ENCODE measurements at places on chromosomes 2 and 18.

DNA sequence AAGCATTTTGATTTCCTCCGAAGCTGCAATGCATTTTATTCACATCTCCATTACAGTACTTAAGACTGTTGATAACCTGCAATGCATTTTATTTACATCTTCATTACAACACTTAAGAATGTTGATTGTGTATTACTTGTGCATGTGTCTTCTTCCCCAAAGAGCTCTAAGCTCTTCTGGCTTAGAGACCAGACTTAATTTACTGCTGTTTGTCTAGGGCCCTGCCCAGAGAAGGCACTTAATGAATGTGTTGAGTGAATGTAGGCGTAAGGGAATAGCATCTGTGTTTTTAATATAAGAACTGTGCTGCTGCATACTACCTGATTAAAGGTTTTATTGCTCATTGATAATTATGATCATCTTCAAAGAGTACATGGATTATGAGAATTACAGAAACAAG, 295.6 kb downstream of the ZNF385B start:
- no peak for DNase-seq

DNA sequence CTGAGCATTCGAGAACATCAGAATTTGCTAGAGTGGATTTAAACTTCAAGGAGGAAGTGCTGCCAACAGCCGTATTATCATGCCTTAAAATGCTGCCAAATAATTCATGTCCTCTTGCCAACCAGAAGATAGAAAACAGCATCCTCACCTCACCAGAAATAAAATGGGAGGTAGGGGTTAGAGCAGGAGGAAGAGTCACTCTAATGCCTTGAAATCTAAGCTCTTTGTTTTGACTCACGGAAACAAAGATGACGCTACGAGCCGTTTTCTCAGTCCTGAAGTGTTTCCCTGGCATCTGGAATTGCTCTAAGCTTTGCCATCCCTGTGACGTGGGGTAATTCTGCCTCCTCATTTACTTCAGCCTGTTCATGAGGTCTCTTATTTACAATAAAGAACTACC, 97.1 kb downstream of the PRPF40A start:
- no peak for DNase-seq

DNA sequence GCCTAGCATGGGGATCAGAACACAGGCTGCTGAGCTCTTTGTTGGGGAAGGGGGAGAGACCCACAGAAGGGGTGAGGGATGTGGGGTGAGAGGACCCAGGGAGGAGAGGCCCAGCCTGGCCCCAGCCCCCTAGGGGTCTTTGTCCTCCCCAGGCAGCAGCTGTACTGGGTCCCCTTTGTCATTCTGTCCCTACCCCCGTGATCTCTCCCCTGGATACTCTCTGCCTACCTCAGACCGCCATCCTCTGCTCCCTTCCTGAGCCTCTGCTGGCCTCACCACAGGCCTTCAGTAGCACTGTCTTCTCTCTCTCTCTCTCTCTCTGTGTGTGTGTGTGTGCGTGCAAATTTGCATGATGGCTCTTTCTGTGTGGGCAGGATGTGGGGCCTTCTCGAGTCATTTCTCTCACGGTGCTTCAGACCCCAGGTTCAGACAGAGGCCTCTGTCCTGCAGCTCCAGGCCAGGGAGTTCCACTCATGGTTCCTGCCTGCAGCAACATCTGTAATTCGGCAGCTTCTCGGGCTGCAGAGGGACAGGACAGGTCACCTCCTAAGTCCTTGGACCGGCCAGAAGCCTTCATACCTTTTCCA, 1.4 kb downstream of the PSD4 start:
- DNase-seq = no peak

- DNase-seq = no peak
Observed at GRCh38 chr2:163155279-163155883, 316.8 kb upstream of the KCNH7 start.

- DNase-seq = no peak
Observed at GRCh38 chr18:21004726-21005125, 106.9 kb downstream of the ROCK1 start.

- DNase-seq = no peak
Observed at GRCh38 chr2:169790581-169790980, 8.1 kb upstream of the SSB start.

DNA sequence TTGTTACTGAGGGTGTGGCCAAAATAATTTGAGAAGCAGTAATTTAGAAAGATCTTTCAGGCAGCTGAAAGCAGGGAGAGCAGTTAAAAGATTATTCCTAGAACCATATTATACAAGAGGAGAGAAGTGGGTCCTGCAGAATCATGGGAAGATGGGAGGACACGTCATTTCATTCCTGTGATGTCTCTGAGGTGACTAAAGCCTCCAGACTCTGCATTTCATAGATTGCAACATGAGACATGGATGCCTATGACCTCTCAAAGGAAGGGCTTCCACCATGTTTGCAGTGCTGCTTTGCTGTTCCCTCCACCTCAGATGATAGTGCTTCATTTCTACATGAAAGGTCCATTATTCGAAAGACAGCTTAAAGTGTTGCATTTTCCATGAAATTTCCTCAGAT, 788.4 kb downstream of the TSN start:
- no peak for DNase-seq

DNA sequence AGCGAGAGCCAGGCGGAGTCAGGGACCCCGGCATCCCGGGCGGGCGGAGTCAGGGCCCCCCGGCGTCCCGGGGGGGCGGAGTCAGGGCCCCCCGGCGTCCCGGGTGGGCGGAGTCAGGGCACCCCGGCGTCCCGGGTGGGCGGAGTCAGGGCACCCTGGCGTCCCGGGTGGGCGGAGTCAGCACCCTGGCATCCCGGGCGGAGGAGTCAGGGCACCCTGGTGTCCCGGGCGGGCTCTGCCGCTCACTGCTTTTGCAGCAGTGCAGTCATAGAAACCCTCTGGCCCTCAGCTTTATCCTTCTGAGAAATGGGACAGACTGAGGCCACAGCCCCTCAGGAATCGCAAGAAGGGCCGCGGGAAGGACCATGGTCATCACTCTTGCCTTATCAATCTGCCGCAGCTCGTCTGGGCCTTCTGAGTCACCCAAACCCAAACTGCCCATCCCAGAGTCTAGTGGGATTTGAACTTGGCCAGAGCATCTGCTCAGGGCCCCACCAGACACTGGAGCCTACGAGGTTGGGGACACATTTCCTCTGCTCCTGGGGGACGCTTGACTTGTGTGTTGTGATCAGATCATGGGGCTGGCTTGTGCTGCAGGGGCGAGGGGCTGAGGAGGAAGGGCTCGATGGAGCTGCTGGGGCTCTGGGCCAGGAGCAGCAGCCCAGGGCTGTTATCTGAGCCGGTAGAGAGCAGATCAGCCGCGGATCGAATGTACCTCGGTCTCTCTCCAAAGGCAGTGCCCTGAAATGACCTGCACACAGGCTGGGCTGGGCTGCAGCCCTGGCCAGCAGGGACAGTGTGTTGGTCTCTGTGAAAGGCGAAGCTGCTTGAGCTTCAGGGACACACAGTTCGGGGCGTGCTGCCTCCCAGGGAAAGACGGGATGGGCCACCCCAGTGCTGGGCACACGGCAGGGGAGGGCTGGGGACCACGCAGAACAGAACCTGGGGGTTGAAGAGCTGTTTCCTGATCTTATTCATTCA, 290.1 kb upstream of the HDAC4 start:
- no peak for DNase-seq

DNA sequence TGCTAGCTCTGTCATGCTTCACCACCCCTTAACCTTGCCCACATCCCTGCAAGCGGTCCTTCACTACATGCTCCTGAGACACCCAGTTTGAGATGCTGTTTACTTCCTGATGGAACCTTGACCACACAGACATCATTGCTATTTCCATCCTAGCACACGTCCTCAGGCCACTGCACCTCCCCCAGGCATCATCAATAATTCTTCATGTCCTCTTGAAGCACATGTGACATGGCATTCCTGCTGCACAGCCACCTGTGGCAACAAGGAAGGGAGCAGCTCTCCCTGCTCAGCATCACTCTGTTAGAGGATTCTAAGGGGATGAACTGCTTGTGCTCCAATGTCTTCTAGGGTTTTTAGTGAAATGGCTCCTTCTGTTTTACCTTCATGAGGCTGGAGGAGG, 26.1 kb upstream of the ST3GAL5 start:
- DNase-seq = no peak

DNA sequence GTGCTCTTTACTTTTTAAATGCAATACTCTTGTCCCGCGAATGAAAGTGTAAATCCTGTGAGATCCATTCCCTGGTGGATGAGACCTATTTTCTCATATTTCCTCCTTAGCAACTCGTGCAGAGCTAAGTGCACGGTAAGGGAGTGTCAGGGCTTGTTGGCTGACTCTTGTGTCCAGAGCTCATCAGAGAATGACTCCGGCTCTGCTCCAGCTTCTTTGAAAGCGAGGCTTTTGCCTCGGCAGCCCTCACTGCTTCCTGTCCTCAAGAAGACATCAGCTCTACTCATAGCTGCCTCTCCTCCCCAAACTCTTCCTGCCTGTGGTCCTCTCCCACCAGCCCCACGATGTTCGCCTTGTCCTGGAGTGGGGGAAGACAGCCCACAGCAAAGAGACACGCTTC, 70.7 kb downstream of the LIPG start:
- no peak for DNase-seq

GRCh38 chr2:183597841-183598240, 473.6 kb downstream of the NUP35 start:
- DNase-seq = no peak

- no peak for DNase-seq
Observed at GRCh38 chr2:236336575-236337464, 72.6 kb upstream of the ASB18 start.

- DNase-seq = no peak
Observed at GRCh38 chr2:67286981-67287759, 110.0 kb upstream of the ETAA1 start.

GRCh38 chr2:101036562-101036961, 34.5 kb downstream of the RPL31 start:
- no peak for DNase-seq

DNA sequence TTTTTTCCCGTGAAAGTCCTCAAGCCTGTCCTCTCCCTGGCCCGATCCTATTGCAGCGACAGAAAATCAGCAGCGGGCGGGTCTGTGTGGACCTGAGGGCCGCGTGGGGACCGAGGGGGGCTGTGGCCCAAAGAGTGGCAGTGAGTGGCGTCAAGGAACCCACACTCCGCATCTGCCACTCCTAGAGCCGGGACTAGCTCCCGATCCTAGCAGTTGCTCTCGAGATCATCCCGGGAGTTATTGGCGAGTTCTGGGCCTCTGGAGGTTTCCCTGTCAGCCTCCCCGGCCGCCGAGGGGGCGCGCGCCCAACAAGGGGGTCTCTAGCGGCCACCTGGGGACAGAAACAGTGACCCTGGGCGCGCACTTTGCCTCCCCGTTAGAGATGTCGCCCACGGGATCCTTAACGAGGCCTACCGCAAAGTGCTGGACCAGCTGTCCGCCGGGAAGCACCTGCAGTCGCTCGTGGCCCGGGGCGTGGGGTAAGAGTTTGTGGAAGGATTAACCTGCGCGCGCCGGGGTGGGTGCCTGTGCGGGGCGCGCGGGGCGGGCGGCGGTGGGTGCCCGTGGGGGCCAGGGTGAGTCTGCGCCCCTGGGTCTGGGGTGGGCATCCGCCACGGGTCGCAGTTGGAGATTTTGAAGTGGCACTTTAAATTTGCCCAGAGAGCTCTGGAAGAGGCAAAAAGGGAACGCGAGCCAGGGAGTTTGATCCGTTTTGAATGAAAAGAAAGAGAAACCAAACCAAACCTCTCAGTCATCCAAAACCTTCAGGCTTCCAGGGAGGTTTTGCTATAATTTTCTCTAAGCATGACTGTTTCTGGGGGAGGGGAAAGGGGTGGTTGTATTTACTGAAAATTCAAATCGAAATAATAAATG, 3.5 kb downstream of the ADCYAP1 start:
- DNase-seq = no peak

DNA sequence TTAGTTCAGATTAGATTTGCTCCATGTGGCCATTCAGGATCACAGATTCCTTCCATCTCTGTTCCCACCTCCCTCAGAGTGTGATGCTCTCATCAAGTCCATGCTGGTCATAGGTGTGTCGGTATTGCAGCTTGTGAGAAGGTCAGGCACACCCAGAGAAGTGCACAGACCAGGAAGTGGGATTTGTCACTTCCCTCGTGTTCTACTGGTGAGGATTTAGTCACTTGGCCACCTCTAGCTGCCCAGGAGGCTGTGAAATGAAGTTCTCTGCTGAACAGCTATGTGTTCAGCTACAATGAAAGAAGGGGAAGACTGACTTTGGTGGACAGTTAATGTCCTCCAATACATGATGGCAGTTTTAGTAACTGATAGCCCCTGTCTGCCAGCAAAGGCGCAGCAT, 3.5 kb upstream of the LANCL1 start:
- DNase-seq = no peak

GRCh38 chr18:79552140-79552631, 127.4 kb upstream of the CTDP1 start:
- no peak for DNase-seq

Measured in ovary (tissue), 10 donors.